ENCODE measurements at places on chromosomes 1 and 21.

GRCh38 chr21:15138490-15138889 is 73.7 kb upstream of the NRIP1 start:
- no peak for DNase-seq

GRCh38 chr1:203405703-203406438 is 54.9 kb upstream of the FMOD start:
- DNase-seq, result no peak

DNA sequence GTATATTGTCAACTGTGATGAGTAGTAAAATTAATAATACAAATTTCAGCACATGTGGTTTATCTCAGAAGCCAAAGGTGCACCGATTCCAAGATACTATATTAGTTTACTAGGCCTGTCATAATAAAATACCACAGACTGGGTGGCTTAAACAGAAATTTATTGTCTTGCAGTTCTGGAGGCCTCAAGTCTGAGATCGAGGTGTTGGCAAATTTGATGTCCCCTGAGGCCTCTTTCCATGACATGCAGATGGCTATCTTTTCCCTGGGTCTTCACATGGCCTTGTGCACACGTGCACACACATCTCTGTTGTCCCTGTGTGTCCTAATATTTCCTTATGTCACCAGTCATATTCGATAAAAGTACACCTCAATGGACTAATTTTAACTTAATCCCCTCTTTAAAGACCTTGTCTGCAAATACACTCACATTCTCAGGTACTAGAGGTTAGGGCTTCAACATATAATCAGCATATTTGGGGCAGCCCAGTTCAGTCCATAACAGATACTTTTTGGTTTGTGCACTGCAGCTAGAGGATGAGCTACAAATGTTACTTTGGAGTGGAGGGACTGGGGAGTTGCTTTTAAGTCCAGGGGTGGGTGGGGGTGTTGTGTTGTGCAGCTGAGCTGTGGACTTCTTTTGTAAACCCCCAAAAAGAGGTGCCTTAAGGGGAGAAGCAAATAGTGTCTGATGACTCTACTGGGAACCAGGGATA is 21.4 kb downstream of the TSNAX start:
- no peak for DNase-seq

GRCh38 chr21:46661211-46661625 is 25.7 kb downstream of the PRMT2 start:
- DNase-seq, result peak; percentile 71

DNA sequence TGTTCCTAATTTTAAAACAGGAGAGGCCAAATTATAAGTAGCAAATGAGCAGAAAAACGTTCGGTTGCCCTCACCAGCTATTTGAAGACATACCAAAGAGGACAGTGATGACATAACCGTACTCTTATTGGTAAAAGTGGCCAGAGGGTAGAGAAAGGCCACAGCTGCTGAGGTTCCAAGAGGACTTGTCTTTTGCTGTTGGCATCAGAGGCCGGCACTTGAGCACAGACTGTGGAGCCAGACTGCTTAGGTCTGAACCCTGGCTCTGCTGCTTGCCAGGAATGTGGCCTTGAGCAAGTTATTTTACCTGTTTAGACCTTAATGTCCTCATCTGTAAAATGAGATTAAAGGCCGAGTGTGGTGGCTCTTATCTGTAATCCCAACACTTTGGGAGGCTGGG is 14.9 kb downstream of the ETV3L start:
- no peak for DNase-seq
